ENCODE measurements at places on chromosomes 6 and 20.
A peak's percentile ranks its signal among the peaks of the same experiment; 100 is the strongest.

GRCh38 chr6:99559057-99559456, 9.4 kb downstream of the CCNC start:
- DNase-seq = no peak

DNA sequence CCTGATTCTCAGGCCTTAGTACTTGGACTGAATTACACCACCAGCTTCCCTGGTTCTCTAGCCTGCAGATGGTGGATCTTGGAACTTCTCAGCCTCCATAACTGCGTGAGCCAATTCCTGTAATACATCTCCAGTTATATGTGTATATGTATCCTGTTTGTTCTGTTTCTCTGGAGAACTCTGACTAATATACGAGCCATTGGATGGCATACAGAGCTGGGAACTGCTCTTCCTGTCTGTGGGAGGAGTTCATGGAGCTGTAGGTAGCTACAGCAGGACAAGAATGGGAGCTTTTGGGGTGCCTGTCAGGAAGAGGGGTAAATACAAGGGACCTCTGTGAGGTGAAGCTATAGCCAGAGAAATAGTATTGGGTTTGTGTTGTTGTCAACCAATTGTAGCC, 41.2 kb downstream of the TMEM14A start:
- DNase-seq = no peak

GRCh38 chr20:10352934-10353824, 80.8 kb downstream of the MKKS start:
- DNase-seq = no peak

- DNase-seq = no peak
These were observed 187.0 kb upstream of the TAB2 start for GRCh38 chr6:149130508-149130907.

GRCh38 chr20:41734506-41734945, 116.3 kb upstream of the CHD6 start:
- DNase-seq = peak; percentile 41

GRCh38 chr6:155771822-155772221, 316.2 kb upstream of the NOX3 start:
- DNase-seq = no peak

GRCh38 chr6:11213422-11214021, 18.9 kb downstream of the NEDD9 start:
- no peak for DNase-seq

- DNase-seq = no peak
These were observed 27.0 kb downstream of the RPRD1B start for GRCh38 chr20:38060536-38060935.

DNA sequence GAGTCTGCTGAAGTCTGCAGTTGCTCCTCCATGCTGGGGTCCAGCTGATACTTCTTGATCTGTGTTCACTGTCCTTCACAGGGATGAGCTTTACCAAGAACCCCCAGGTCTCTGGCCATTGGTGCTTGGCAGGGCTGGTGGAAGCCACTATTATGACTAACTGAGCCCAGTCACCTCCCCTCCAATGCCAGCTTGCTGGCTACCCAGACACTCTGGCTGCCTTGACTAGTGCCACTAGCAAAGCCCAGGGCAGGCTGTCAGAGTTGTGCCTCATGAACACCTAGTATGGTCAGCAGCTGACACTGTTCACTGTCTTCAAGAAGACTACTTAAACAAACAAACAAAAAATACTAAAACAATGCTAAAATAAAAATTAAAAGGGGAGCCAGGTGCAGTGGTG, 8.8 kb downstream of the ASIP start:
- no peak for DNase-seq

GRCh38 chr6:109799129-109799528, 108.0 kb downstream of the FIG4 start:
- no peak for DNase-seq

DNA sequence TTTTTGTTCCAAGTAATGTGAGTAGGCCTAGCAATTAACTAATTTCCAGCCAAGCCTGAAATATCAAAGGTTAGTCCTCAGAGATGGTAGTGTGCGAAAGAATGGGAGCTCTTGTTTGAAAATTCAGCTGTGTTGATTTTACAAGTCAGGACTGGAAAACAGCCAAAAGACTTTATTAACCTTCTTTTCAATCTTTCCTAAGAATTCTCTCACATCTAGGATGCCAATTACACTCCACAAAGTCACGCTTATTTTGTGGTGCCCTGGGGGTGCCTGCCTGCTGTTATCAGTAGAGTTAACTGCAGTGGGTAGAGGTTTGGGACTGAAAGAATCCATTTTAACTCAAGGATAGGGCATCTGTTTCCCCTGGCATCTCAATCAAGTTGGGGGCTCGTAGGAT, 30.7 kb upstream of the MAP3K4 start:
- DNase-seq = no peak

DNA sequence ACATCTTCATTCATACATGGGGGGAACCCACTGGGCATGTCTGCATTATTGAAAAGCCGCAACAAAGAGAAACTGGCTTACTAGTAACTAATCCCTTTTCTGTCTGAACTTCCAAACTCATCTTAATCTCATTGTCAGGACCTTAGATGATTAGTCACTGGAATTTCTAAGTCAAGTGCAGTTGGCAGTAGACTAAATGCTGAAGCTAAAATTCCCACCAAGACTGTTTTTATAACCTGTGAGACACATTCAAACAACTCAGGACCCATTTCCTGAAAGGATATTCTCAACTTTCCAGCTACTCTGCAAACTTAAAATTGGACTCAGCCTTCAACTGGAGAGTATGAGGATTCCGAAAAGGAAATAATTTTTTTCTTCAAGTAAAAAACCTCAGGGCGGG, 94.8 kb upstream of the SCAF8 start:
- no peak for DNase-seq

- no peak for DNase-seq
These were observed 18.0 kb downstream of the JARID2 start for GRCh38 chr6:15263780-15264374.

DNA sequence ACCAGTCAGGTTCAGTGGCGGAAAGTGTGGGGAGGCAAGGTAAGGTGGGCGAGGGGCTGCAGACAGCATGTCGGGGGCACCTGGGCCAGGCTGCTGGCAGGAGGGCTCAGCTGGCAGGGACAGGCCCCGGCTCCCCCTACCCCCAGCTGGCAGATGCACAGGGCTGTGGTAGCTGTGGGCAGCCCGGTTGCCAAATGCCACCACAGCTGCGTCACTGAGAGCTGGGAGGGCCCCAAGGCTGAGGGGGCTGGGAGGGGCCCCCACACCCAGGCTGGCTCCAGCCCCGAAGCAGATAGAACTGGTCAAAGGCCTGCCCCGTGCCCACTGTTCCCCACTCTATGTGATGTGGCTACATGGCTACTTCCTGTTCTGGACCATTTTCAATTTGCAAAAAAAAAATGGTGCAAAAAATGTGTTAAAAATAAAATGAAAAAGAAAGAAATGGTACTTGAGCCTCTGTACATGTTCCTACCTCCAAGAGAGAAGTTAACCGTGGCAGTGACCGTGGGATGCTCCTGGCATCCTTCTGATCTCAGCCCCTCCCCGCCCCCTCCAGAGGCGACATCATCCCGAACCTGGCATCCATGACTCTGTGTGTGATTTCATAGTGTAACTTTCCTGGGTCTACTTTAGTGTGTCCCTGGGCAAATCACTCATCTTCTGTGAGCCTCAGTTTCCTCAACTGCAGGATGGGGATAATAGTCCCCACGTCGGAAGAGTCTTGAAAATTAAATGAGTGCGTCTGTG, 64.4 kb downstream of the UBE2V1 start:
- DNase-seq = no peak

- DNase-seq = no peak
These were observed 157.0 kb downstream of the PLCB4 start for GRCh38 chr20:9225879-9226278.

- DNase-seq = no peak
These were observed 1.8 kb downstream of the GJA1 start for GRCh38 chr6:121436960-121437850.

- no peak for DNase-seq
These were observed 306.4 kb downstream of the CDKAL1 start for GRCh38 chr6:20840675-20841074.

- DNase-seq = no peak
These were observed 152.0 kb upstream of the ECI2 start for GRCh38 chr6:4287372-4287771.

- DNase-seq = no peak
These were observed 45.2 kb downstream of the KIF16B start for GRCh38 chr20:16528078-16528477.

GRCh38 chr6:109660526-109661320, 30.3 kb downstream of the AK9 start:
- DNase-seq = no peak

GRCh38 chr6:155417454-155417853, 38.2 kb downstream of the NOX3 start:
- no peak for DNase-seq

DNA sequence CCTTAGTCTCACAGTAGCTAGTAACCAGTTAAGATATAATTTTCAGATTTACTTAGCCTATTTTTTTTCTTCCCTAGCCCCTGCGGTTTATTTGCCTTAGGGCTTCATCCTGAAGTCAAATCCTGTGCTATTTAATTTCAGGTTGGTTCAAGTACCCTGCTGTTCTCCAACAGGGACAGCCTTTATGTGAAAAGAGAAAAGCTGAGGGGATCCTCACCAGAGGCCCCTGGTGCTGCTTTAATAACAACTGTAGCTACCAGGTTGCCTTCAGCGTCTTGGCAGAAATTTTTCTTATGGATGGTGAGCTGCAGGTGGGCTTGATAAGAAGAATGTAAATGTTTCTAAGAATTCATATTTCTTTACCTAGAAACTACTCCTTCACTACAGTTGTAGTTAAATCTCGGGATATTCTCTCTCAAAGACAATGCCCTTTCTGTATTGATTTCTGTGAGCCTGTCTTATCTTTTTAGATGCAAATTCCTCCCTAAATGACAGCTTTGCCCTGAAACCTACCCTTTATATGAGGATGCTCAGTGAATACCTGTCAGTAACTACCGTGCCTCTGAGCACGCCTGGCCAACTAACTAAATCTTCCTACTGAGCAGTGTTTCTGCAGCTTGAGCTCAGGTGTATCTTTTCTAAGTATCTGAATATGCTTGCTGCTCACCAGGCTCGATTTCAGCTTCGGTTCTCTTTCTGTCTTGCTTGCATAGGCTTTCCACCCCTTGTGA, 320.5 kb downstream of the MMUT start:
- no peak for DNase-seq

GRCh38 chr6:142968601-142969000, 23.6 kb upstream of the HIVEP2 start:
- DNase-seq = no peak

- DNase-seq = no peak
These were observed 30.6 kb downstream of the REPS1 start for GRCh38 chr6:138957484-138957883.

DNA sequence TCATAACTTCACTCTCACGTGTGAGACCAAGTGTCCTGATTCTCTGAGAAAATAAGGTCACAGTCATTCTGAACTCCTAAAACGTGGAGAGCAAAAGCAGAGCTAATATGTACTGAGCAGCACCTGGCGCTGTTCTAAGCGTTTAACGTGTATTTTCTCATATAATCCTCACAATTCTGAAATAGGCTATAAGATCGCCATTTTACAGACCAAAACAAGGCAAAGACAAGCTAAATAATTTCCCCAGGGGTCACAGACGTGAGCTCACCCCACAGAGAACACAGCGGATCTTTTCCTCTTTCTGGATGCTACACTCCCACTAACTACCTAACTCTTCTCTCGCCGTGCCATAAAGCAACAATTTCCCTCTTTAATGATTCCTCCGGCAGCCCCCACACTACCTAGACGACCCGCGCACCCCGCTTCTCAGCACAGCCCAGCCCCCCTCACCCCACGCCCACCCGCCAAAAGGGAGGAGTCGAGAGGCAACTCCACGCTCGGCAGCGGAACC, 636 bp downstream of the SUPT3H start:
- DNase-seq = no peak

GRCh38 chr20:8808202-8808535, 260.7 kb upstream of the PLCB4 start:
- DNase-seq = no peak

- no peak for DNase-seq
These were observed 19.4 kb downstream of the ERGIC3 start for GRCh38 chr20:35561268-35561667.

DNA sequence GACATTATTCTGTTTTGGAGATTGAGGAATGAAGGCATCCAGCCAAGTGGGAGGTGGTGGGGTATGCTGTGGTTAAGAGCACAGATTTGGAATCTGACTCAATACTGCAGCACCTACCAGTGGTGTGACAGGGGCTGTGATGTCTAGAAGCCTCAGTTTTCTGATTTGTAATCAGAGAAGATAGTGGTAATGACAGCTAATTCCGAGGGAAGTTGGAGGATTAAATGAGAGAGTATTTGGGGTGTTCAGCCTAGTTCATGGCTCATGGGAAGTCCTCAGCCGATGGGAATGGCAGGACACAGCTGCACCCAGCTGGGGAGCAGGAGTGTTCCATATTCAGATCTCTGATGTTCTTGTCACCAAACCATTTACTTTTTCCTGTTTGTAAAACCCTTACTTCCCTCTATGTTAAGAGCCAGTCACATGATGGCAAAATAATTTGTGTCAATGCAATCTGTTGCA, 9.3 kb downstream of the SLC9A8 start:
- DNase-seq = no peak

DNA sequence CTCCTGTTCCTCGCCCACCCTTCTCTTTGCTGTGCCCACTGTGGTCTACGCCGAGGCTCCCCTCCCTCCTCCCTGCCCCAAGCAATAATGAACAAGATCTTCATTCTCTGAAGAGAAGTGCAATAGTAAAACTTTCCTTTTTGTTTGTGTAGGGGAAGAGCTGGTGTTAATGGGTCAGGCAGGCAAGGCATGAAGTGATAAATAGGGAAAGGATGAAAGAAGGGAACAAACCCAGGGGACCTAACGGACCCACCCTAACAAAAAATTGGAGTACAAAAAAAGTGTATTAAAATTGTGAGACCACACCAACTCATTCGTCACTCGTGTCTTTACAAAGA, 66.9 kb downstream of the ZBTB2 start:
- no peak for DNase-seq

GRCh38 chr6:79435746-79436145, 101.5 kb downstream of the LCA5 start:
- DNase-seq = no peak

DNA sequence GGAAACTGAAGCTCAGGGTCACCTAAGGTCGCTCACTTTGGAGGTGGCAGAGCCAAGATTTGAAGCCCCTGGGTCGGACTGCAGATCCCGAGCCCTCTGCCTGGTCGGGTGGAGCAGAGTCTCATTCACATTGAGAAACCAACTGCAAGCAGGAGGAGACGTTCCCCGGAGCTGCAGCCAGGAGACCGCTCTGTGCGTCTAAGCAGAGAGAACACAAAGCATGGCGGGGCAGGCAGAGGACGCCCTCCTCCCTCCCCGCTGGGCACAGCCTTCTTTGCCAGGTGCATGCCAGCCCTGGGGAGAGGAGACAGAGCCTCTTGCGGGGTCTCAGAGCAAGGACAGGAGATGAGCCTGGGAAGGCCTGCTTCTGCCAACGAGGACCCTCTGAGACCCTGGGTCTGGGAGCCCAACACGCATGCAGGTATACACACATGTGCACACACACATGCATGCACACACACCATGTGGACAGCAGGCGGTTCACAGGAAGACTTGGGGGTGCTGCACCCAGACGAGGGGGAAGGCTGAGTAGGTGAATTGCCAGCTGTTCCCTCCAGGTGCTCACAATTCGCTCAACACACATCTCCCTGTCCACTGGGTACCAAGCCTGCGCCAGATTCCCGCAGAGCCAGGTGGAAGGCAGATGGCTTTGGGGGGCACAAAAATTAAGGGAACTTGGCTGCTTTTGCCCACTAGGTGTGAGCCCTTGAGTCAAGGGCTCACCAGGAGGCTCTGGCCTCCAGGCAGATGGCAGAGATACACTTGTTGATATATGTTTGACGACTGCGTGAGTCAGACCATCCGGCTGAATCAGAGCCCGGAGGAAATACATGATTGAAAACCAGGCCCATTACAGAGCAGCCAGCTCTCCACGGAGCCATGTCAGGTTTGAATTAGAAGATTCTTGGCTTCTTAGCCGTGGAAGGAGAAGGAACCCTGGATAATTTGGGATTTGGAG, 5.5 kb upstream of the NTSR1 start:
- DNase-seq = no peak
